ENCODE measurements at places on chromosomes 1 and 21.

GRCh38 chr1:77687519-77687906 lies 5.1 kb upstream of the ZZZ3 start:
- no peak for DNase-seq

GRCh38 chr1:216815260-216816131 lies 92.3 kb upstream of the ESRRG start:
- no peak for DNase-seq

- no peak for DNase-seq
Measured at GRCh38 chr21:44548922-44549321, 2.4 kb downstream of the KRTAP10-2 start.

GRCh38 chr1:207334337-207334736 lies 12.9 kb downstream of the CD55 start:
- no peak for DNase-seq

GRCh38 chr1:26894263-26894662 lies 4.2 kb upstream of the GPN2 start:
- no peak for DNase-seq

DNA sequence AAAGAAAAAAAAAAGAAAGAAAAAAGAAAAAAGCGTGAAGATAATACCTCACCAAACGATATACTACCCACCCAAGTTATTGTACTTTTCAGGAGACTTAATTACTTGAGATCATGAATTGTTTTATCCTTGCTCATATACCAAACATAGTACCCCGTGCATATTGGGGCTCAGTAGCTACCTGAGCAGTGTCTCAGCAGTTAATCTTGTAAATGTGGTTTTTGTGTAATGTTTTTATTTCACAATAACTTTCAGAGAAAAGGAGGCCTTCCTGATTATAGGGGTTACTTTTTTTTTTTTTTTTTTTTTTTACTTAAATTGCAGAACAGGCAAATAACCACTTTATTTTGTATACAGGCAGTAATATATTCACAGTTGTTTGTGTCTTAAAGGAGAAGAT lies 80.3 kb downstream of the OSBPL9 start:
- DNase-seq: no peak

- DNase-seq: no peak
Measured at GRCh38 chr1:242890192-242890741, 364.8 kb downstream of the CEP170 start.

DNA sequence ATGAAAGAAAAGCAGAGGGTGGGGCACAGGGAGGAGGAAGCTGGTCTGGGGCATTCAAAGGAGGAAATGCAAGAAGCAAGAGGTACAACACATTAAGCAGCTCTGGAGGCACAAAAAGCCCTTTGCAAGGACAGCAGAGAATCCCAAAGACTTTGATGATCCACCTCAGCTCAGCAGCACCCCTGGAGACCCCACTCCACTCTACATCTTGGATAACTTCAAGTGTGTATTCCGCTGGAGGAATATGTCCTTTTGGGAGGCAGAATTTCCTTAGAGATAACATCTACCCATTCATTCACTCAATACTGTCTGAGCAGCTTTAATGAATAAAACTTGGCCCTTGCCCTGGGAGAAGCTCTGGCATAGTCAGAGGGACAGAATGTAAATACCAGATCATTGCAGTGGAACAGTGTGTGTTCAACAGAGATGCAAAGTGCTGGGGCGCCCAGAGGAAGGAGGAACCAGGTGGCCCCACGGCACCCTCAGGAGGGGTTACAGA lies 599.7 kb downstream of the KIF26B start:
- no peak for DNase-seq

DNA sequence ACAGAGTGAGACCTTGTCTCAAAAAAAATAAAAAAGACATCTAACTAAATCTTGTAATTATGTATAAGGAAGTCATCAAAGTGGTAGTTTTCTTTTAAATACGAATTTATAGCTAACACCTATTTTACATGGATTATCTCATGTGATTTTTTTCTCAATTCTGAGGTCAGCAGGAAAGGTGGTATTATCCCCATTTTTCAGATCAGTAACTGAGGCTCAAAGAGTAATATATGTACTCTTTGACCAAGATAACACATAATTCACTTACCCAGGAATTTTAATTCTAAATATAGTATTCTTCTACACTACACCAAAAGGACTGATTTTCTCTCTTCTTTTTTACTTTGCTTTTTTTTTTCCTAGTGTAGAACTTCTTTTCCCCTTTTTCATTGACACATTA lies 9.1 kb downstream of the IFT25 start:
- no peak for DNase-seq

DNA sequence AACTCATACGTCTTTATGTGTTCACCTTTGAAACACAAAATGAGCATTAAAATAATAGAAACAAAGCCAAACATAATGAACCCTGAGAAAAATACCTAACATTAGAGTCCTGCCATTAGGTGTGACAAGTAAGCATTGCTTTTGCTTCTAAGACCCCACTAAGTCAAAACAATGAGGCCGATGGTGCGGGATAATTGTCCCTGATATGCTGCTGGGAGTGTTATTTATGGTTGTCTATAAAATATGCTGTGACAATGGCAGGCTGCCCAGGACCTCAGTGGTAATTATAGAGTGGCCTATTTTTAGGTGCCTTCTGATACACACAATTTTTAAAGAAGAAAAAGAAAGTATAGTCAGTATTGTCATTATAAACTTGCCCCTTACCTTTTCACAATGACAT lies 1423.1 kb downstream of the AMY1C start:
- no peak for DNase-seq

GRCh38 chr1:156437037-156437867 lies 63.3 kb downstream of the MEF2D start:
- DNase-seq: no peak

GRCh38 chr1:112894010-112894292 lies 62.0 kb downstream of the SLC16A1 start:
- DNase-seq: no peak

GRCh38 chr1:241519308-241520079 lies at the start of gene FH:
Gene FH (minus strand): TSS chr1:241519755. CDS start chr1:241519722, 33 bp downstream.
- DNase-seq: peak; percentile 85

- no peak for DNase-seq
Measured at GRCh38 chr21:38186661-38187270, 70.0 kb upstream of the KCNJ15 start.

DNA sequence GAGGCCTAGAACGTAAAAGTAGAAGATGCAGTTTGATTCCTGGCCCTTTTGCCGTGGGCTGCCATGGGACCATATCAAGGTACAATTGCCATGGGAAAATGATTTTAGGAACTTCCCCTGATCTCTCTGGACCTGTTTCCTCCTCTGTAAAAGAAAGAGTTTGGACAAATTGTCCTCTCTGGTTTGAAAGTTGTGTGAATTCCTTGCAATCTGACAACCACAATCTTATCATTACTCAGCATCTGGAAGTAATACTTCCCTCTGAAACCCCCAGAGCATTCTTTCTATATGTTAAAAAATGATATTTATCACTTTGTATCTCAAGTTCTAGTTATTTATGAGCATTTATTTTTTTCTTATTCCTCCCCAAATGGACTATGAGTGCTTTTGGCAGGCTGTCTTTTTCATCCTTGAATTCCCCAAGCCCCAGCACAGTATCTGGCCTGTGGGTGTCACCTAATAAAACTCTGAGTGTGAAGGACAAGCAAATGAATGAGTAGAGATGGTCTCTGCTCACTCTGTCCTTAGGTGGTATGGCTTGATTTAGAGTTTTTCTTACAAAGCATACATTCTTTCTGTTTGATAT lies 181.1 kb downstream of the DYRK1A start:
- DNase-seq: no peak

GRCh38 chr1:186858923-186859322 lies 30.2 kb downstream of the PLA2G4A start:
- no peak for DNase-seq
